Posterior vena cava (tissue), 2 donors: ENCODE measurements at places on chromosomes 5 and 9. TPM values are rescaled to one million over a fixed set of nuclear protein-coding genes. Genes with fewer than 3 reads are reported as not detected.

DNA sequence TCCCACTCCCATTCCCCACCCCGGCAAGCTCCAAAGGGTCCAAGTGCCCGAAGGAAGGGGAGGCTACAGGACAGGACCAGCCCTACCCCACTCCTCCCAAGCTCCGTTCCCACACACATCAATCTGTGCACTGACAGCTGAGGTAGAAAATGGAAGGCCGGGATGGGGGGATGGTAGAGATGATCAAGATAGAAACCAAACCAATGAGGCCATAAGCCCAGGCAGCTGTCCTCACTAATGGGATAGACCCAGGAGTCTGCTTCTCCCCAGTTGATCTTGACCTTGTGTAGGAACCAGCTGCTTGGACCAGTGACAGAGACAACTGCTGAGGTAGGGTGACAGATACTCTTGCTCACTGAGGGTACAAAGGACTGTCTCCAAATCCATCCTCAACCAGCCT, 38.6 kb downstream of the B4GALT1 start:
- DNase-seq = peak; percentile 18

DNA sequence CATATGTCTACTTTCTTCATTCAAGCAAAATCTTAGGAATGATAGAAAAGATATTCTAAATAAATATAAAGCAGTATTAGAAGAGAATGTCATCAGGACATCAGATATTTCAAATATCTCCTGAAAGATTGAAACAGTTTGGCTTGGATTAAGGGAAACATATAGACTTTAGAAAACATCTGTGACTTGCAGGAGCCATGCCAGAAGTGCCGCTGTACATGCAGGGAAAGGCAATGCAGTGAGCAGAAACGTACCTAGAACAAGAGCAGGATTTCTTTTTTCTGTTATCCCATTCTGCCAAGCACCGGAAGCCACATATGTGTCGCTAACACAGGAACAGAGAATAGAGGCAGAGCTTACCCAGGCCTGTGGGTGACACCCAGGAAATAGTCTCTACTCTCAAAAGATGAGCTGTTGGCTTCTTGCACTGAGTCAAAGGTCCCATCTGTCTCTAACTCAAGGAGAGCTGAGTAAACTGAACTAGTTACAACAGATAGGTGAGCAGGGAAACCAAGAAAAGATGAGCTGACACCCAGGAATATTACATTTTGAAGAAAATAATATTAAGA, 5.8 kb downstream of the ADAMTS19 start:
- no peak for DNase-seq

GRCh38 chr5:158952951-158953350, 146.8 kb downstream of the EBF1 start:
- no peak for DNase-seq

The CDC20B gene
- not detected for total RNA-seq

- DNase-seq = no peak
These were observed 122.0 kb downstream of the DRD1 start for GRCh38 chr5:175321927-175322532.

The GABBR2 gene
- not detected for total RNA-seq

DNA sequence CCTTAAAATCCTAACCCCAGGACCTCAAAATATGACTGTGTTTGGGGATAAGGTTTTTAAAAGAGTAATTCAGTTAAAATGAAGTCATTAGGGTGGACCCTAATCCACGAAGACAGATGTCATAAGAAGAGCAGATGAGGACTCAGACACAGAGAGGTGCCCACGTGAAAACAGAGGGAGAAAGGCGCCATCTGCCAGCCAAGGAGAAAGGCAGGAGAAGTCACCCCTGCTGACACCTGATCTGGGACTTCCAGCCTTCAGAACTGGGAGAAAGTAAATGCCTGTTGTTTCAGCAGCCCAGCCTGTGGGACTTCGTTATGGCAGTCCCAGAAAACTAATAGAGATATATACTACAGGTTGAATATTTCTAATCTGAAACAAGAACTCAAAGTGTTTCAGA, 67.4 kb downstream of the ROR2 start:
- no peak for DNase-seq

The SLC25A2 gene
- total RNA-seq = 1.00 TPM

- DNase-seq = no peak
These were observed 273.9 kb upstream of the ADAMTS16 start for GRCh38 chr5:4866131-4866659.

DNA sequence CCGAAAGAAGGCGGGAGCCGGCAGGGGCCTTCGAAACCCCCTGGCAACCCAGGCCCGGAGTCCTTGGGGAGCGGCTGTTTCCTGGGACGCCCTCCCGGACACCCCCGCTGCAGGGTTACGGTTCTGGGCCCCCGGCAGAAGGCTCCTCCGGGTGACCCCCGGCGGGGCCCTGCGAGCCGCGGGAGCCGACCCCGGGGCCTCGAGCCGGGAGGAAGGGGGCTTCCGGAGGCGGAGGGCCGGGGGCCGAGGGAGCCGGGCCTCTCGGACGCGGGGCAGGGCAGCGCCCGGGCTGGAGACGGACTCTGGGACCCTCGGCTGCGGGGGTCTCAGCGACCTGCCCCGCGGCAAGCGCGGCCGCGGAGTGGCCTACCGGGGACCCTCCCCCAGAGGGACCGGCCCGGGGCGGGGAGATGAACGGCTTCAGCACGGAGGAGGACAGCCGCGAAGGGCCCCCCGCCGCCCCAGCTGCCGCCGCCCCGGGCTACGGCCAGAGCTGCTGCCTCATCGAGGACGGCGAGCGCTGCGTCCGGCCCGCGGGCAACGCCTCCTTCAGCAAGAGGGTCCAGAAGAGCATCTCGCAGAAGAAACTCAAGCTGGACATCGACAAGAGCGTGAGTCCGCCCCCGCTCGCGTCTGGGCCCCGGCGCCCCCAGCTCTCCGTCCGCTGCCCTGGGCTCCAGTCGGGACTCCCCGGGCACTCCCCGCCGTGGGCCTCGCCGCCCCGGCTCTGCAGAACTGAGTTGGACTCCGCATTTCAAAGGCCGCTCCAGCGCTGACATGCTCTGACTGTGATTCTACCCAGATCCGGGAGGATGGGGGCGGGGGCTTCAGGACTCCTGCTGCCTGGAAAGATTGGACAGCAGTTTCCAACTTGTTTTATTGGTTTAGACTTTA, 645 bp downstream of the SAP30L start:
- DNase-seq = peak; percentile 89

The SPINK7 gene
- not detected for total RNA-seq

The PCDHGC4 gene
- total RNA-seq = 2.0 TPM

GRCh38 chr5:76952795-76953536, at the start of gene CRHBP:
Gene CRHBP (plus strand): TSS chr5:76953045. CDS start chr5:76953135, 90 bp downstream.
- no peak for DNase-seq

The SMARCA2 gene
- 174 TPM for total RNA-seq

The ACSL6 gene
- total RNA-seq = 0.62 TPM

GRCh38 chr5:71629950-71630349, 42.8 kb downstream of the MCCC2 start:
- DNase-seq = no peak

The SIT1 gene
- 0.56 TPM for total RNA-seq

DNA sequence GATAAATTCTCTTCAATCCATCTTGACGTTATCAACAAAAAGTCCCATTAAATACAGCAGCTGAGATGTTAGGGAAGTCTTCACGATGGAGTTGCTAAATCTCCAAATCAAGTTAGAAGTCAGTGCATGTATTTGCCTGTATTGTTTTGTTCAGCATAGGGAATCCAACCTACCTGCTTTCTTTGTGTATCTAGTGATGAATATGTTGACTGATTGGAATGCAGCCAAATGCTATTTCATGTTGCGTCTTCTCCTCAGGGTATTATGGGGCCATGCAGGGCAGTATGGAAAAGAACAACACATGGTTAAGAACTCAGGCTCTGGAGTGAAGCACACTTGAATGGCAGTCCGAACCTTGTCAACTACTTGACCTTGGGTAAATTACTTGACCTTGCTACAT, 529.5 kb upstream of the ZNF462 start:
- no peak for DNase-seq

DNA sequence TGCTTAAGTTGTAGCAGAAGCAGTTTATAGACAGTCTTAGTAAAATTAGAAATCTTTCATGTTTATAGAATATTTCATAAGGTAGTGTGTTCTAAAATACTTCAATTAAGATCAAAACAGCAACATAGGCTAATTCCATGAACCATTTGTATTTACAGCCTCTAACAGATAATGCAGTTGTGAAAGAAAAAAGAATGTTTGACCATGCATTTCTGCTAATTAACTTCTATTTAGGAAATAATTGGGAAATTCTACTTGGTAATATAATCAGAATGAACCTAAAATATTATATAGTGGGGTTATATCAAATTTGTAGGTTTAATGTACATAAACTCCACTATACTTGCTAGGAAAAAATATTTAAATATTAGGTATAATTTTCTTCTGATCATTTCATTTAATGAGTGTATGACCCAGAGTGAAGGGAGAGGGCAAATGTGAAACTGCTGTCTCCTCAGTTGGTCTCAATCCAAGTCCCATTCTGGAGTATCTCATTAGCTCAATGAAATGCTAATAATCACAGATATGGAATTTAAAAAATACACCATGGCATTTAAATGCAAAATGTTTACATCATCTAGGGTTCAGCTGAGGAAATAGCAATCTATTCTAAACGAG, 34.9 kb downstream of the ALDH1A1 start:
- no peak for DNase-seq

The CCL27 gene
- total RNA-seq = not detected

GRCh38 chr5:33153831-33154230, 286.9 kb upstream of the TARS1 start:
- no peak for DNase-seq

The KIF3A gene
- total RNA-seq = 10.0 TPM

DNA sequence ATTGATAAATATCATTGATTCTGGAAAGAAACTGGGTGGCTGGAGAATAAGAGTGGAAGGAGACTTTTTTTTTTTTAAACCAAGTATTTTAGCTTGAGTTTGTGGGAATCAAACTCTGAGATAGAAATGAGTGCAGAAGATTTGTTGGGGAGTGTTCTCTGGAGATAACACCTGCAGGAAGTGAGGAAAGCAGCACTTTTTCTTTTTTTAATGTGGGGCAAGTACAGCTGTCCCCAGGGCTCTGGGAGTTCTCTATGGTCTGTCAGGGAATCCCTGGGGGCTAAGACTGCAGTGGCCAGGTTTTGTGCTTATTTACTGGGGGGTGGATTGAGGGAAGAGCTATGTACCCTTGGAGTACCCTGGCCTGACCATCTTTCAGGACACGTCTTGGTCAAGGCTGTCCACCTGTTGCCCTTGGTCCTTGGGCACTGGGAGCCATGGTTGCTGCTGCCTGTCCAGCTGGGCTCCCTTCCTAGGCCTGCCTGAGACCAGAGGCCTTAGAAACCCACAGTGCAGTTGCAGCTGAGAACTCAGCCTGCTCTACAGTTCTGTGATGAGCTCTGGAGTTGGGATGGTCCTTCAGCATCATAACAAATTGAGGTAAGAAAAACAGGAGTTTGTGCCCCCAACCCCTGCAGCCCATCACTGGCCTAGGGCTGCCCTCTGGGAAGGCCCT, 85.8 kb downstream of the PHAX start:
- DNase-seq = no peak

GRCh38 chr5:138989720-138990119, 114.6 kb upstream of the LRRTM2 start:
- peak; percentile 26 for DNase-seq

GRCh38 chr9:105449081-105449480, 1.2 kb downstream of the FSD1L start:
- DNase-seq = no peak

The IFNB1 gene
- not detected for total RNA-seq

The BTNL8 gene
- not detected for total RNA-seq

The B4GALT7 gene
- total RNA-seq = 17.1 TPM
